ENCODE measurements at places on chromosomes 3 and 15.

DNA sequence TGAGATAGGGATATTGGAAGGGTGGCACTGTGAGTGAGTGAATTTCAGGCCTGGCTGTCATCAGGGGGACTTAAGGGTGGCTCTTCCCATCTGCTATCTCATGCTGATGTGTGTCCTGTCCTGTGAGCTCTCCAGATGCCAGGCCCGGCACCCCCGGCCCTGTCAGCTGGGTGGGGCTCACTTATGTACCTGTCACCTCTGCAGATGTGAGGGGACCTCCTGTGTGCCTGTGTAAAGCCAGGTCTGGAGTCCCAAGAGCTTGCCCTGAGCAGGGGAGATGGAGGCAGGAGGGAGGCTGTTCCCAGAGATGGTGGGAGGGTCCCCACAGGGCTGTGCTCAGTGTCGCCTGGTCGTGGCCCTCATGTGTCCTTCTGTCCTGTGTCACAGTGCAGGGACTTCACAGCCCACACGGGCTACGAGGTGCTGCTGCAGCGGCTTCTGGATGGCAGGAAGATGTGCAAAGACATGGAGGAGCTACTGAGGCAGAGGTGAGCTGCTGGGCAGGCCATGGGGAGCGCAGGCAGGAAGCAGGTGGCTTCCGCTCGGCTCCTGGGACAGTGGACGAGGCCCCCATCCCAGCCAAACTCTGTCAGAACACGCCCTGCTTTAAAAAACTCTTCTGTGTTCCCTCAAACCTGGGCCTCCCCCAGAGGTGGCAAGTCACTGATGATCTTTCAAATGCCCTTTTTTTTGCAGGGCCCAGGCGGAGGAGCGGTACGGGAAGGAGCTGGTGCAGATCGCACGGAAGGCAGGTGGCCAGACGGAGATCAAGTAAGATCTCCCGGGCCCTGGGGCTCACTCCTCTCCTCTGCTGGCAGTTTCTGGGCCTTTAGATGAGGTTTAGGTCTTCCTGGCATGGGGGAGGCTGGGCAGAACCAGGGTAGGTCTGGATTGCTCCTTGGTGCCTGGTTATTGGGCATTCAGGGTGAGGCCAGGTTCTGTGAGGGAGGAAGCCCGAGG is 23.1 kb downstream of the PSTPIP1 start:
- DNase-seq, result no peak

DNA sequence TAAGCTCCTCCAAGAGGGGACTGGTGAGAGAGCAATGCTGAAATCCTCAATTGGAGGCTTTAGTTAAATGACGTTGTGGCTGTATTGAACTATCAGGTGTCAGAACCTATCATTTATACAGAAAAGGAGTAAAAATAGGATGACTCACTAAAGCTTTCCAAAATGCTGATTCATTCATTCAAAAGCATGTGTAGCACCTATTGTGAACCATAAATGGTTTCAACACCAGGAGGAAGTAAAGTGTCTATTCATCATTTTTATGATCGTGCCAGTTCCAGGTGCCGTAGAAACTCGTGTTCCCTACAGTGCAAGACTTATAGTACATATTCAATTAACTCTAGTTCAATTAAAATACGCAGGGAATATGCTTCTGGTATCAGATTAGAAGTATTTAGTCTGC is 66.5 kb upstream of the ARRDC4 start:
- DNase-seq, result peak; percentile 12

DNA sequence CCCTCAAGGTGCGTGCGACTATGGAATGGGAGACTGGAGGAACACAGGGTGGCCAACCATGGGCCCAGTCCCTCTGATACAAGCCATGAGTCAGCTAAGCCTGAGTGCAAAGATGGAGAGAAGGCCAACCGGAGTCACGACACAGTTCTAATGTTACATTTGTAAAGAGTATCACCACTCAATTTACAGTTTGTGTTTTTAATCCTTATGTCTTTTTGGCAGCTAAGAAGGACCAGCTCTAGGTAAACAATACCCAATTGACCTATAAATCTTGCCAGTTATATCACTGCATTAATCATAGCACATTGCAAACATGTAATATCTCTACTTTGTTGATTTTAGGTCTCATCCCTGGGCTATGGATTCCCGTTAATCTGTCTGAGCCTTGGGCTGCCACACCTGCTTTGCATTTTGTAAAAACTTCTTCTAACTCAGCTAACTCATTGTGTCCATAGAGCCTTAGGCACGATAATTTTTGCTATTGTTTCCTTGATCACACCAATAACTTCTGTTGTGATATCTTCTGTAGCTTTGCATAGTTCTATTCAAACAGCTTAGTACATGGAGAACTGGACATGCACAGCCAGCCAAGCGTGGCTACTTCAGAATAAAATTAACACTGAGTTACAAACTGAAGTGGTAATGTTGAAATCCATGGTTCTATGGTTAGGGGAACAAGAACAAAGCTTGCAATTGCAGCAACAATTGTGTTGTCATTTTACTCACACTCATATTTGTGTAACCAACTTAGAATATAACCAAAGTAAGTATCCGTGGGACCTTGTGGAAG is 50.3 kb downstream of the LSM3 start:
- peak; percentile 67 for DNase-seq

- no peak for DNase-seq
Observed at GRCh38 chr3:36633060-36633459, 131.3 kb downstream of the DCLK3 start.

- DNase-seq, result no peak
Observed at GRCh38 chr15:87610366-87610765, 646.2 kb downstream of the NTRK3 start.
